ENCODE measurements at places on chromosomes 6 and 20.

DNA sequence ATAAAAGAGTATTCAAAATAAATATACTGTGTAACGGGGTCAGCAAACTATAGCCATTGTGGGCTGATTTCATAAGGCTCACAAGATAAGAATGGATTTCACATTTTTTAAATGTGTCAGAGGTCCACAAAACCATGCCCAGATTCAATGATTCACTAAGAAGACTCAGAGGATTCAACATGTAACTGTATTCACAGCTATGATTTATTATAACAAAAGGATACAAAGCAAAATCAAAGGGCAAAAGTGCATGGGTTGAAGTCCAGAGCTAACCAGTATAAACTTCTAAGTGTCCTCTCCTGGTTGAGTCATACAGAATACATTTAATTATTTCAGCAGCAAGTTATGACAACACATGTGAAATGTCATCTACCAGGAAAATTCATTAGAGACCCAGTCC is 49.2 kb downstream of the TBC1D32 start:
- DNase-seq, result no peak

DNA sequence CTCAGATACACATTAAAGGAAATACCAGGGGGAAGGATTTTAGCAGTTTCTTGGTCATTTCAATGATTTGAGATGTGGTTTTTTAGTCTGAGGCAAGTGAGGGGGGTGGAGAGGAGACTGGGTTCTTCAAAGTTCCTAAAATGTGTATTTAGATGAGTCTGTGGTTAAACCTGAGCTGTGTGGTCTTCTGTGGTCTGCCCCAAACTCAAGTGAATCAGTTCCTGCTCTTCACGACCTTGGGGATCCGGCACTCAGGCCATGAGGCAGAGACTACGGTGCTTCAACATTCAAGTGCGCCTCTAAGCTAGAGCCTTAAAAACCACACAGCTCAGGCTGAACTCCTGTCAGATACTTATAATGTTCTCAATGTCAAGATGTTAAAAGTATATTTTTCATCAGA is 406.7 kb downstream of the LMBRD1 start:
- no peak for DNase-seq

GRCh38 chr20:43513372-43513930 is 6.0 kb downstream of the L3MBTL1 start:
- no peak for DNase-seq

DNA sequence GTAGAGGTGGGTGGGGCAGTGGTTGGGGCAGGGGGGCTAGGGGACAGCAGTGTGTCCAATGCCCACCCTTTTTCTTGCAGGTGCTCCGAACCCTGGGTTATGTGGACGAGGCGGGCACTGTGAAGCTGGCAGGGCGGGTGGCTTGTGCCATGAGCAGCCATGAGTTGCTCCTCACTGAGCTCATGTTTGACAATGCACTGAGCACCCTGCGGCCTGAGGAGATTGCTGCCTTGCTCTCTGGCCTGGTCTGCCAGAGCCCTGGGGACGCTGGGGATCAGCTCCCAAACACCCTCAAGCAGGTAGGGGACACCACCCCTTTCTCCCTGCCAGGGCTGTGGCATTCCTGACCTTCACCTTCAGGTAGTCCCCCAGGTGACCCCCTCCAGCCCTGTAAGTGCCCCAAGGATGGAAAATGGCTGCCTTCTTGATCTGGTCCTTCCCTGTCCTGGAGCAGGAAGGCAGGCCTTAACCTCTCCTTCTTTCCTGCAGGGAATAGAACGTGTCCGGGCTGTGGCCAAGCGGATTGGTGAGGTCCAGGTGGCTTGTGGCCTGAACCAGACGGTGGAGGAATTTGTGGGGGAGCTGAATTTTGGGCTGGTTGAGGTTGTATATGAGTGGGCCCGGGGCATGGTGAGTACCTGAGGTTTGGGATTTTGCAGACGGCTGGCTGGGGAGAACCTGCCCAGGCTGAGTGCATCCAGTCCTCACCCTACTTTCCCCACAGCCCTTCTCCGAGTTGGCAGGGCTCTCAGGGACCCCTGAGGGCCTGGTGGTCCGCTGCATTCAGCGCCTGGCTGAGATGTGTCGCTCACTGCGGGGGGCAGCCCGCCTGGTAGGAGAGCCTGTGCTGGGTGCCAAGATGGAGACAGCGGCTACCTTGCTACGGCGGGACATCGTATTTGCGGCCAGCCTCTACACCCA is 2.9 kb downstream of the DXO start:
- no peak for DNase-seq

DNA sequence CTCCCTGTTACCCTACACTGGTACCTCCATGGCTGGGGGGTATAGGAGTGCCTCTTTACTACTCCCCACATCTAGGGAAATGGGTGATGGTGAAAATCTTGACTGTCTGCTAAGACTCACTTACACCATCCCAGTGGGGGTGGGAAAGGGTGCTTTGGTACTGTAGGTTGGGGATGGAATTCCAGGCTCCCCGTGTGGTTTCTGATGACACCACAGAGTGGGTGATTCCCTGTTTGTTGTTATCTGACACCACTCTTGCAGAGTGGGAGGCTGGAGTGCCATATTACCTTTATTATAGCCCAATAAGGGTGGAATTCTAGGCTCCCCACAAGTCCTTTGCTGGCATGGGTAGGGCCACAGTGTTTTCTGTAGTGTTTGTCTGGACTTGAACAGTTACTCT is 264.6 kb upstream of the MAN1A1 start:
- DNase-seq, result no peak

DNA sequence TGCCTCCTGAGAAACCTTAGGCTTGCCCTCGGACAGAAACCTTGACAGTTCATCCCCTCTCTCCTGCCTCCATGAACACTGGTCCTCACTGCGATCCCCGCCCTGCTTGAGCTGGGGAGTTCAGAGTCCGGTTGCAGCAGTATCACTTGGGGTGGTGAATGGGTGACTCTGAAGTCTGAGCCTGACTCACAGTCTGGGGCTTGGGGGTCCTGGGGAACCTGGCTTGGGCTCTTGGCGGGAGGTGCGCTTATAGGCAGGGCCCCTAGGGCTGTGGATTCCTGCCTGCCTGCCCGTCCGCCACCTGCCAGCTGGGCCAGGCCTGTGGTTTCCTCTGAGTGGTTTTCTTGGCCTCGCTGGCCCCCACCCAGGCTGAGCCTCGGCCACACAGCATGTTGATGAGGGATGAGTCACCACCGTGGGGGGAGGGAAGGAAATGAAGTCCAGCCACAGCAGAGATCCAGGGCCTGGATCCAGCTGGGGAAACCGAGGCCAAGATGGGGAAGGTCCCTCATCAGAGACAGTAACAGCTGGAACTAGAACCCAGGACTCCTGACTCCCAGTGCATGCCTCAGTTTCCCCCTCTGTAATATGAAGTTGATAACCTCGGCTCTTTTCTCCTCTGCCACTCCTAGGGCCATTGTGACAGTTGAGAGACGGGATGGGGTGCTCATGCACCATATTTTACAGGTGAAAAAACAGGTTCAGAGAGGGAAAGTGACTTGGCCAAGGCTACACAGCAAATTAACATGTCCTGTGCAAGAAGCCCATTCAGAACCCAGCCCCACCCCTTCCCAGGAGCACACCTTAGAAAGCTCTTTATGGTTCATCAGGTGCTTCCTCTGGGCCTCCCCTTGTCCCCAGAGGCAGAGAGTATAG is 9.2 kb downstream of the FOXS1 start:
- DNase-seq, result no peak

DNA sequence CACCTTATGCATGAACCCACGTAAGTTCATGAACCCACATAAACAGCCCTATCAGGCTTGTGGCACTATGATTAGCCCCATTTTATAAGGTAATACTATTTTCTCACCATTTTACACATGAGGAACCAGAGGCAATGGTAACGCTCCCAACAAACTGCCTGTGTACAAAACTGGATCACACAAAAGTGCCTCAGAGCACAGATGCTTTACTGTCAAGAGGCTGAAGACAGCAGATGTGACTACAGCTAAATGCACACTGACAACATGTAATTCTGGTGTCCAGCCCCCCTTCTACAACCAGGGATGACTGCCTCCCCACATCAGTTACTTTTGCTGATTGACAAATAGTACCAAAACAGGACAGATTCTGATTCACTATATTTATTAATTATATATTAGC is 69.6 kb downstream of the GMDS start:
- DNase-seq, result no peak

- DNase-seq, result no peak
Observed at GRCh38 chr20:62898093-62898964, 28.0 kb downstream of the DIDO1 start.

DNA sequence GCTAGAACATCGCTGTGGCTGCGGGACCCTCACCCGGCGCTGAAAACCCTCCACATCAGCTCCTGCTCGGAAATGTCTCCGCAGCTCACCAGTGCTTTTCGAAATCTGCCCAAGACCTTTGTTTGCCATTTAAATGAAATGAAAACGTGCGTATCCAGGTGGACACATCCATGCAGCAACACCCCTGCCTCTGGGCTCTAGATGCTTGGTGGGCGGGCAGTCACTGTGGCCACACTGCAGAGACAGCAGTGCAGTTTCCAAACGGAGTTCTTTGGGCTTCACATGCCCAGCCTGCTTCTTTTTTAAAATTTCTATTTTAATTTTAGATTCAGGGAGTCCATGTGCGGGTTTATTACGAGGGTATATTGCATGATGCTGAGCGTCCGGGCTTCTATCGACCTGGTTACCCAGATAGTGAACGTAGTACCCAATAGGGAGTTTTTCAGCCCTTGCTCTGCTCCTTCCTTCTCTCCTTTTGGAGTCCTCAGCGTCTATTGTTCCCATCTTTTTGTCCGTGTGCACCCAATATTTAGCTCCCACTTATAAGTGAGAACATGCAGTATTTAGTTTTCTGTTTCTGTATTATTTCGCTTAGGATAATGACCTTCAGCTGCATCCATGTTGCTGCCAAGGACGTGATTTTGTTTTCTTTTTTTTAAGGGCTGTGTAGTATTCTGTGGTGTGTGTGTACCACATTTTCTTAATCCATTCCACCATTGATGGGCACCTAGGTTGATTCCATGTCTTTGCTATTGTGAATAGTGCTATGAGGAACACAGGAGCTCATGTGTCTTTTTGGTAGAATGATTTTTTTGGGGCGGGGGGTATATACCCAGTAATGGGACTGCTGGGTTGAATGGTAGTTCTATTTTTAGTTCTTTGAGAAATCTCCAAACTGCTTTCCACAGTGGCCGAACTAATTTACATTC is 4.8 kb upstream of the TUBB2B start:
- no peak for DNase-seq

GRCh38 chr6:149223120-149223903 is 94.2 kb upstream of the TAB2 start:
- no peak for DNase-seq

- no peak for DNase-seq
Observed at GRCh38 chr6:35850208-35850607, 45.1 kb downstream of the LHFPL5 start.

GRCh38 chr6:1809291-1809988 is 199.7 kb downstream of the FOXC1 start:
- no peak for DNase-seq

GRCh38 chr6:144194293-144194810 is 44.0 kb downstream of the STX11 start:
- DNase-seq, result no peak

DNA sequence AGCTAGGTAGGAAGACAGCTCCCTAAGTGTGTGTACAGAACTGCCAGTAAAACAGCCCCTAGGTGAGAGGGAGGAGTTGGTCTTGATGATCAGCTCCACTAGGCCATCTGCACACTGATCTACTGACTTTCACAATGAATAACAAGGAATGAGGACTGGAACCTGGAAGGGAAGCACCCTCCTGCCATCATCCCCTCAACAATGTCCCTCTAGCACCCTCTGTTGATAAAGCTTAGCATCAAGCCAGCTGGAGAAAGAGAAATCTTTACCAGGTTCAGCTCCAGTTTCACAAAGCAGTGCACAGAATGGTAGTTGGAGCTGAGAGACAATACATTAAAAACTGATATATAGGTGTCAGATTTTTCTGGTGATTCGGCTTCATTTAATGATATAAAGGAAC is 57.2 kb upstream of the IRAK1BP1 start:
- no peak for DNase-seq

GRCh38 chr20:45917790-45918141 is 5.8 kb upstream of the PLTP start:
- no peak for DNase-seq

GRCh38 chr6:110875548-110876169 is 1.1 kb downstream of the AMD1 start:
- DNase-seq, result no peak

DNA sequence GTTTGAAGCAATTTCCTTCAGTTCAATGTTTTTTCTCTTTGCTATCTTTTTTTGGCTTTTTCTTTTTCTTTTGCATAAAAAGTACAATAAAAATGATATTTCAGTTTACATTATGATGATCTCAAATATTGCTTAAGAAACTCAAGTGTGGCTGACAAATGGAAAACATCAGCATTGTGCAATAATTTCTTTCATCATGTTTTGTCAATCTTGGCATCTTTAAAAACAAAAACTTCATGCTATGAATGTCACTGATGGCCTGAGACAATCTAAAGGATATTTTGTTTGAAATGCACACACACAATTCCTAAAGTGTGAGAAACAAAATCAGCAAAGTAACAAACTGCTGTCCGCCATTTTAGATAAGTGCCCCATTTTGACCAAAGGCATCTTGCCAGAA is 13.9 kb upstream of the MTCL3 start:
- DNase-seq, result no peak

GRCh38 chr6:38587766-38588362 is 51.9 kb downstream of the BTBD9 start:
- DNase-seq, result no peak

GRCh38 chr6:125924169-125924568 is 32.4 kb upstream of the HINT3 start:
- DNase-seq, result no peak

GRCh38 chr6:89298680-89299465 is 16.2 kb downstream of the GABRR2 start:
- DNase-seq, result no peak

DNA sequence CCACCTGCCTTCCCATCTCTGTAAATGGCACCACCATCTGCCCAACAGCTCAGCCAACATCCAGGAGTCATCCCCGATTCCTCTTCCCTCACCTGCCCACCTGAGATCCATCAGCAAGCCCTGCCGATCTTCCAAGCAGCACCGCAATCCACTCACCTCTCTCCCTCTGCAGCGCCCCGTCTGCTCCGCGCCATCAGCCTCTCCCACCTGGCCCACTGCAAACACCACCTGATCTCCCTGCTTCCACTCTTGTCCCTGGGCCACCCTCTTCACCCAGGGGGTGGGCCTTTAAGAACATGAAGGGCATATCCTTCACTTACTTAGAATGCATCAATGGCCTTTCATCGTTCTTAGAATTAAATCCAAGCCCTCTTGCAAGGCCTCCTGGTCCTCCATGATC is 457.3 kb upstream of the SULF2 start:
- no peak for DNase-seq
